NCI-H524 treated with DMSO at 0.1 percent for 48 hours (cell line): ENCODE measurements at places on chromosomes 7 and 10.

- no peak for DNase-seq
Observed at GRCh38 chr10:129646973-129647372, 179.9 kb downstream of the MGMT start.

GRCh38 chr10:129099486-129099885 lies 367.6 kb upstream of the MGMT start:
- DNase-seq: no peak

DNA sequence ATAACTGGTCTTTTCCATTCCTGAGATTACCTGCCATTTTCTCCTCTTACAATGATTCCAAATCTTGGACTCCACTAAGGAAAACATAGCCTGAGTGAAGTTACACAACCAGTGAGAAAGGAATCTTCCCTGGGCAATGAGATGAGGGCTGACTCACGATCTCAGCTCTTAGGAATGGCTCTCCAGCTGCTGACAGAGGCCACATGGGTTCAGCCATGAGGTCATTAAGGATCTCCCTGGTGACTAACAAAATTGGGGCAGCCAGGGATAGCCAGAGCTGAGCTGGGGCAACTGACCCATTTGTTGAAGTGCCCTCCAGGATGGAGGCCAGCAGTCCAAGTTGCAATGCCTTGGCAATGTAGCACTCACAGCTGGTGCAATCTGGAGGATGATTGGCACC lies 78.7 kb upstream of the MKLN1 start:
- no peak for DNase-seq

GRCh38 chr10:47029181-47030009 lies 118.2 kb downstream of the PTPN20 start:
- DNase-seq: no peak

DNA sequence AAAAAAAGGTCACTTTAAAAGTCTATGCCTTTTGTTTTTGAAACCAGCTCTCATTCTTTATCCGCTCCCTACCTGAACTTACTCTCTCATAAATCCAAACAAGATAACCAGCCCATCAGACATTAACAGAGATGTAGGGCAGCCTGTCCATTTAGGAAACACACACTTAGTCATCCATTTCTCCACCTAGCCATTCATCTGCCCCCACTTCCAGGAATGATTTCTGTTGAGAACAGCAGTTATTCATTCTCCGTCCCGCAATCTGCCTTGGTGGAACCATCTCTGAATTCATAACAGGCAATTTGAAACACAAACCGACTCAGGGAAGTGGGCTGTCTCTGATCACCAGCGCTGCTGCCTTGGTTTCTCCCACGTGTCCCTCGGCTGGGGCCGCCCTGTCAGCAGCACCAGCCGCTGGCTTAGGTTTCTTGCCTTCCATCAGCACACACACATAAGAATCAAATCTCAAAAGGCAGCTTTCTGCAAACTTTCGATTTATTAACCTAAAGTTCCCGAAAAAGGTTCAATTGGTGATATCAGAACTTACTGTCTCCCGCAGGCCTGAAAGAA lies 528.2 kb upstream of the NRP1 start:
- no peak for DNase-seq

- DNase-seq: no peak
Observed at GRCh38 chr10:85100495-85100894, 772.1 kb downstream of the CCSER2 start.

- DNase-seq: no peak
Observed at GRCh38 chr7:115631782-115632181, 398.8 kb downstream of the TFEC start.

GRCh38 chr7:100694098-100694745 lies at the start of gene GIGYF1:
TSS of gene GIGYF1 (minus strand) at chr7:100694250. CDS start at chr7:100688238, 6,012 bp downstream.
- DNase-seq: no peak

DNA sequence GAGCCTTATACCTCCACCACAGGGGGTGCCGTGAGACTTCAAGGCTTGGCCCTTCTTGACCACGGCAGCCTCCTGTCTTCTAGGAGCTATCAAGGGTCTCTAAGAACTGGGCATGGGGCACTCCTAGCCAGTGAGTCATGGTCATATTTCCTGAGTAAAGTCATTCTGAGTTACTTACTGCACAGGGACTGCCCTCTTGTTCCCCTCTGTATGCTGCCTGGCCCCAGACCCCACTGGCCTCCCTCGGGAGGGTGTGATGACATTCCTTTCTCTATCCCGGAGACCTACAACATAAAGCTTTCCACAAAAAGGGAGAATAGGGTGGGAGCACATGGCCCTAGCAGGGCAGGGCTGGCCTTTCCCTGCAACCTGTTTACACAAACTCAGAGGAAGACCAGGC lies 21.4 kb downstream of the DPCD start:
- DNase-seq: no peak

DNA sequence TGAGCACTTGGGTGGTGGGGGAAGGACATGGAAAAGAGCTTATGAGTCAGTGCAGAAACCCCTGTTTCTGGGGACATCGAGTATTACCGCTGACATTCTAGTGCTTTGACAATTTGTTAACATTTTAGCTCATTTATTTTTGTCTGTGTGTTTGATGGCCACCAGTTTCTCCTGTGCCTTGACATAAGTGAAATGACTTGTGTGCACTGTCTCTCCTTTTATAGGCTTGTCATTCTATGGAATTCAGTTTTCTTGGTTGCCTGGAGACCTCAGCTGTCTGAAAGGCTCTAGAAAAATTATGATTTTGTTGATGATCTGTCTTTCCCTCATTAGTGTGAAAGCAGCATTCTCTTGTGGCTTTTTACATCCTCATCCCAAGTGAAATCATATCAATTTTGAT lies 190.0 kb upstream of the SMIM30 start:
- no peak for DNase-seq

DNA sequence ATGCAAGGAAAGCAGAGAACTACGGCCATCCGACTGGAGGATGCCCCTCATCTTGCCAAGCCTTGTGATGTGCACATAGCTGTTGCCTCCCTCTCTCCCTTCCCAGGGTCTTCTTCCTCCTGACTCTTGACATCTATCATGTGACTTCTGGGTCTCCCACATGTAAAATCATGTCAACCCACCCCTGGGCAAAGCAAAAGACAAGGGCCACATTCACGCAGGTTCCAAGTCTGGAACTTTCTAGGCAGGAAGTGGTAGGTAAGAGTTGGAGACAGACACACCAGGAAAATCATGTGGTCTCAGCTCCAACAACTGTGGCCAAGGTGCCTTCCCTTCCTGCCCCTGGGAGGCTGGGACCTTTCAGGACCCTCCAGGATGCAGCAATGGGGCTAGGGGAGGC lies 187.3 kb downstream of the CXCL12 start:
- DNase-seq: no peak

- no peak for DNase-seq
Observed at GRCh38 chr10:37855636-37856035, 1.8 kb downstream of the ZNF248 start.

GRCh38 chr7:27155816-27156507 lies 513 bp downstream of the HOXA7 start:
- no peak for DNase-seq

DNA sequence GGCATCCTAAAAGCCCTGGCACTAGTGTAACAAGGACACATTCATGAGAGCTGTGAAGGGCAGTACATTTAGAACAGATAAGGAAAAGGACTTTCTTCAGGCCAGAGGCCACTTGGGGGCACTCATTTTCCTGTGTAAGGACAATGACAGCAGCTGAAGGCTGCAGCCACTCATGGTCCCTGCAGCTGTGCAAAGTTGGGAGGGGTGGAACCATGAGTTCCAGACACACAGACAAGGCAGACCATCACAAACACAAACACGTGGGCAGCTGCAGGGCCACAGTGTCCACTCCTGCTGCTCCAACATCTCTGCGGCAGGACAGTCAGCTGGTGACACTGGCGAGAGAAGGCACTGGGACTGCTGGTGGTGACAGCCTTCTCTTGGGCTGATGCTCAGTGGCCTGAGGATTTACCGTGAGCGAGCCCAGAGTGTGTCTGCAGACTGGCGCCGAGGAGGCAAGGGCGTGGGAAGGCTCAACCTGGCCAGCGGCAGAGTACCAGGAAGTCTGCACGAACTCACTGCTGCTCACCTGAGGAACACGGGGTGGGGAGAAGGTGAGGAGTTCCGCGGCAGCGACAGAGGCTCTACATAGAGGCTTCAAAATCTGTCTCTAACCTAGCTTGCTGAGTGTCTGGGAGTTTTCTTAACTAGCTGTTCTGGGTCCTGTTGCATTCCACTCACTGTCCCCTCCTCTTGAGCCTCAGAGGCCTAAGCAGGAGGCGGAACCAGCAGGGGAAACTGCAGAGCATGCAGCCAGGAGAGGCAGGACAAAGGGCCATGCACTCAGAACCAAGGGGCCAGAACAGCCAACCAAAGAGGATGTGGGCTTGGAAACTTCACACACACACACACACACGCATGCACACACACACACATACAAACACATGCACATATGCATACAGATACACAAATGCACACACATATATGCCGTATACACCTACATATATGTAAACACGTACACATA lies 76.5 kb upstream of the DDC start:
- DNase-seq: no peak

- no peak for DNase-seq
Observed at GRCh38 chr7:76352193-76352592, 6.6 kb downstream of the YWHAG start.
